ENCODE measurements at places on chromosomes 4 and X.

DNA sequence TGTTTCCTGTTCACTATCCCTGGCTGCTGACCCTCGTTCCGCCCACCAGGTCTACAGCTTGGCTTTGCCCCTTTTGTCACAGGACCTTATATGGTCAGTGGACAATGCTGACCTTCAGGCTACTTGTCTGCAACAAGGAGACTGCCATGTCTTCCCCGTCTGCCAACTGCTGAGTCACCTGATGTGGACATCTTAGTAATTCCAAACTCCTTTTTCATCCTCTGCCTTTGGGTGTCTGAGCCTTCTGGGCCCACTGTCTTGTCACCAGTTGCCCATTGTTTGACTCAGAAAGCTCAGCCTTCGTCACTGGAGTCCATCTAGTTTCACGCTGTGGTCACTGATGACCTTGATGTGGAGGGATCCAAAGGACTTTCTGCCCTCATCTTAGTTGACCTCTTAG, 30.2 kb downstream of the GPRIN3 start:
- no peak for DNase-seq

GRCh38 chrX:12961196-12961718, 13.7 kb upstream of the TMSB4X start:
- DNase-seq, result no peak

DNA sequence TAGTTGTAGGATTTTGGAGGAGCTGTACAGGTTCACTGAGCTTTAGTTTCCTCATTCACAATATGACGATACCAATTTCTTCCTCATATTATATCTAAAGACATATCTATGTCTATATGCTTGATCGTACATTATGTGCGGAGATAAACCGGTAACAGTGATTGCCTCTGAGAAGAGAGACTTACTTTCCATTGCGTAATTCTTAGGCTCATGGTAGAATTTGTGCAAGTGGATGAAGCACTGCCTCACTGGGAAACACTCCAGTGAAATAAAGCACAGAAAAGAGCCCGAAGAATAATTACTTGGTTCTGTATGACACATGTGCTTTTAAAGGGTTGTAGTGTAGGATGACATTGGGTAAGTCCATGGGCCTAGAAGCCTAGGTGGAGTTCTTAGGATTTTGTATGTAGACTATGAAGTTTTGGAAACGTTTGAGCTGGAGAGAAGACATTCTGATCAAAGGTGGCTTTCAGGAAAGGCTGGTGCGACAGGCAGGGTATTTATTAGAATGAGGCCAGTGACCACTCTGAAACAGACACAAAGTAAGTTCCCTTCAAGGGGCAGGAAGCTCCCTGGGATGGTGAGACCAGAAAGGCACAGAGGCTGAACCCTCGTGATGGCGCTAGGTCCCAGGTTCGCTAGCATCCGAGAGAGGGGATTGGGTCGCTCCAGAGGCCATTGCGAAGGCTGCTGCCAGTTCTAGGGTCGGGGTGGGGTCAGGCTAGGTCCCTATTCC, 649 bp upstream of the VBP1 start:
- DNase-seq, result no peak

DNA sequence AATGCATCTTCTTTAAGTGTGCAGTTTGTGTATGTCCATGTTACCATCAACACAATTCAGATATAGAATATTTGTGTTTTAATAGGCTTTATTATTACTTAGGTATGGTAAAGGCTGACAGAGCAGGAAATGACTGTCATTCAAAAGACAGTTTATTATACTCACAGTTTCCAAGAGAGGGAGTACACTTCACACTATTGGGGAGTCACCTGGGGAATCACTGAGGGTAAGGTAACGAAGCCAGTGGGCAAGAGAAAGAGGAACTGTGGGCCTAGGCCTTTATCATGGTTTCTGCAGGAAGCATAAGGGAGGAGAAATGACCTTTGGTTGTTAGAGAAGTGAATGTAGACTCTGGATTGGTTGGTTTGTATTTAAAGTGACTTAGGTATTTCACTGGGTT, 235.1 kb upstream of the HCCS start:
- DNase-seq, result no peak

DNA sequence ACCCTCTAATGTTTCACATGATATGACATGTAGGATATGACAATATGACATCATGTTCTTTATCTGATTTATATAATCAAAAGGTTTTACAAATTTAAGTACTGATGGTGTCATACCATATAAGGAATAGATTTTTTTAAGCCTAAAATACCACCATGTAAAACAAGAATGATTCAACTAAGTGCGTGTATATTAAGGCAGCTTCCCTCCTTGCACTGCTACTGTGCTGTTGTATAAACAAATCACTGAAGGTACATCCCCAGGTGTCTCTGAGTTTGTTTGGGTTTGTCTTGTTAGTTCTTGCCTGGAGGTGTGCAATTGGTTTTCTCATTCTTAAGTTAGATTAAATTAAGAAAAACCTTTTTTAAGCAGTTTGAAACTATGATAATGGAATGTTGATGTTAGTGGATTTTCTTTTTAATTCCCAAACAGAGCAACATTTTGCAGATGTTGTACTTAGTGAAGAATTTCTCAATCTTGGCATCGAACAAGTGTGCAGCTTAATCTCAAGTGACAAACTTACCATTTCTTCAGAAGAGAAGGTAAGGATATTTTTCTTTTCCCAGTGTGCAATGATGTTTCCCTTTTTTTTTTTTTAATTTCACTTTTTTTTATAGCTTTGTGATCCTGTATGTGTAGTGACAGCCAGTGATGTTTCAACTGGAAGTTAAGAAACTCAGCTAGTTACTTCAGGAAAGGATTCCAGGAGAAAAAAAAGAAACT, 33.4 kb upstream of the MSMO1 start:
- DNase-seq, result no peak

DNA sequence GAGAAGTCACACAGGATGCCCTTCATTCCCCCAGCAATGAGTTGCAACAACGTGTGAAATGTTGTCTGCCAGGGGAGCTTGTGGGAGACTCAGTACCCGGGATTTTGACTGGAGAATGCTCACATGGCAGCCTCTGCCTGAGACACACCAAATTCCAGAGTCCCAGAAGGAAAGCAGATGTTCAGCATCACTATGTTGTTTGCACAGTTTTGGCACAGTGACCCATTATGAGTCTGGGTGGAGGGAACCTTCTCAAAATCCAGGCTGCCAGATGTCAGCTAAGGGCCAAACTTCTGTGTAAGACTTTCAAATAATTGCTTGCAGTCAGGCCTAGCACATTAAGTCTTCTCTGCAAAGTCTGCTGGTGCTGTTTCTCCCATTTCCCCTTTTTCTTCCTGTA, 1029.7 kb upstream of the TENM3 start:
- no peak for DNase-seq

DNA sequence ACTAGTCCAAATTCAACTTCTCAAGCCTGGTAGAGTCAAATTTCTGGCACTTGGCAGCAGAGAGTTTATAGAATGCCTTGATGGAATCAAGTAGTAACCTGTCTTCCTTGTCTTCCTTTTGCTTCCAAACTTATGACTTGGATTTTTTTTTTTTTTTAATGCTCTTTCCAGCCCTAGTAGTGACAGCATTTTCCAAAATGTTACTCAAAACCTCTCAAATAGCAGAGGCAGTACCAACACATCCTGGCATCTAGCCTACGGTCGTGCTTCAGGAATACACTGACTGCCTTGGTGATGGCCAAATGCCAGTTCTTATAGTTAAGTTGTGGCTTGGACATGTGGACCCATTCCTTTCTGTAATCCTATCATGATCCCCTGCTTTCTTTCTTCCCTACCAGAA, 46.0 kb downstream of the GALNT7 start:
- DNase-seq, result no peak

- peak; percentile 36 for DNase-seq
Measured at GRCh38 chr4:80266253-80266901, at the start of gene FGF5. Gene FGF5, plus strand, starts transcription at chr4:80266664. Its CDS starts 161 bp downstream, at chr4:80266825.

- peak; percentile 19 for DNase-seq
Measured at GRCh38 chr4:112214390-112215264, 17.0 kb upstream of the AP1AR start.

DNA sequence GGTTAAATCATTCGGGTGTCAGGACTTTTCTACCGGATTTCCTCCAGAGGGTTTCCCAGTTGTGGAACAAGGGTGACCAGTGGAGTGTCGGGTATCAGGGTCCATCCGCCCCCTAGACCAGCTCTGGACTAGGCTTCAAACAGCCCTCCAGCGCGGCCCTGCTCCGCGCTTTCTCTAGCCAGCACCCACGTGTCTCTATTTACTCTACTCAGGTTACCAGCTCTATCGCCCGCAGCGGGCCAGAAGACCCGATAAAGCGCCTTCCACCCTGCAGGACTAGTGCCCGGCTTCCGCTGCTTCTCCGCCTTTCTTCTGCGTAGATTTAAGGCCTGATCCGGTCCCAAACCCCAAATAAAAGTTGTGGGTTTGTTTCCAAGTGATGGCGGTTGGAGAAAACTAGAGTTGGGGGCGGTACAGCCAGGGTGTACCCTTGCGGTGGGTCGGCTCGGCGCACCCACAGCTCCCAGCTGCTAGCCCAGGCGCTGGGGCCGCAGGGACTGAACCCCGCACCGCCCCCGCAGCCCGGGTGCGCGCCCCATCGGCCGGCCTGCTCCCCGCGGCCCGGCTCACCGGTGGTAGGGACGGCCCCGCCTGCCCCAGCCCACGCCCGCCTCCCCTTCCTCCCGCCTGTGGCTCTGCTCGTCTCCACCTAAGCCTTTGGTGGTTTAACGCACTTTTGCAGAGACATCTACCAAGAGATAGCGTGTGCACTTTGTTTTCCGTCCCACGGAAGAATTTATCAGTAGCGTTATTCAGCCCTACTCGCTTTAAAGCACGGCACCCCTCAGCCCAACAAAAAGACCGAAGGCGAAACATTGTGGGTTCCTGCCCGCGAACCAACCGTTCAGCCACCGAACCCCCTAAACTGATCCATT, 2.1 kb downstream of the LEF1 start:
- DNase-seq, result no peak

- DNase-seq, result peak; percentile 56
Measured at GRCh38 chr4:138192113-138192512, 50.0 kb downstream of the SLC7A11 start.

DNA sequence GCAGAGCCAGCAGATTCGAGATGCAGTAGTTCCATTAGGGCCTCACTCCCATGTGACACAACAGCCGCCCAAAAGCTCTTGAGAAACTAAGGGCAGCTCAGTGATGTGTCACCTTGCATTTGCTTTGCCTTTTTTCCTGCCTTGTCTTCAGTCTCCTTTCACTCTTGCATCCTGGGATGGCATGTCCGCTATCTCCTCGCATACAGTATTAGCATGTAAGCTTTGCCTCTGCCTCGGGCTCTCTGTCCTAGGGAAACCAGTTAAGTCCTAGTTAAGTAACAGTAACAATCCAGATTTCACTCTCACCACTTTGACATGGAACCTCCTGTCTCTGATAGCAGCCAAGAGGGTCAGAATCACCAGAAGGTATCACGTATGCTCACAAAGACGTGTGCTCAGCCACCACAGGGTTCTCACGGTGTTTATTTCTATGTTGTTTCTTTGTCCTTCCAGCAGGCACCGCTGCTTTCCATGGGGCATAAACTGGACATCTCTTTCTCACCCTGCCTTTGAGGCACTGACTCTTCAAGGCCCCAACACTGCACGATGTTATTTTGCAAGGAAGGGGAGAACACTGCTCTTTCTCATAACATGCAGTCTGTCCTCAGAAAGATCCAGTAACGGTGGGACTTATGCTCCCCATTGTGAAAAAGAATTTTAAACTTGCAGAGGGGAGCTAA, 26.7 kb upstream of the SORBS2 start:
- no peak for DNase-seq
